Nucleus accumbens (tissue), 56 donors: ENCODE measurements at places on chromosomes 16 and 17.
A peak's percentile ranks its signal among the peaks of the same experiment; 100 is the strongest.

GRCh38 chr16:78490431-78490830 is 391.0 kb downstream of the WWOX start:
- DNase-seq = no peak

DNA sequence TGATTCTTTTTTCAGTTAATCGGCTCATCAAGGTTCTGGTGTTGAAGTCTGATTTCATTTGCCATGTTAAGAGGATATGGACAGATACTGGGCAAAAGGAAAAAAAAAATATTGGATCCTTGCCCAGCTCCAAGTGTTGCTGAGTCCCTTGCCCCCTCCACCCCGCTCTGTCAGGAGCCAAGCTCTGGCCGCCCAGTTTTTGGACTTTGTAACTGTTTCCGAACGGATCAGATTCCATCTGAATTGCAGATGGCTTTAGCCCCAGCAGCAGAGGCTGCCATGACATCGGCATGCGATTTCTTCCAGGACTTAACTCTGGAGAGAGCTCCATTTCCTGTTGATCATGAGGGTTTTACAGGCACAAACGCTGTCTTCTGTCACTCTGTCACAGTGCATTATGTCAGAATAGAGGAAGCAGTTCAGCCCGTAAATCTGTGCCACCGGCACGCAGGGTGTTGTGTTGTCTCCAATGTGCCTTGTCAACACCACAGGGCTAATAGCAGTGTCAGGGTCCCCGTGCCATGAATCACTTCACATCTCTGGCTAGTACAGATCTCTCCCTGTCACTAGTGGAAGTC is 615.6 kb downstream of the MAF start:
- no peak for DNase-seq

GRCh38 chr16:13429416-13429815 is 490.5 kb upstream of the ERCC4 start:
- DNase-seq = no peak

- DNase-seq = no peak
Observed at GRCh38 chr16:55628306-55628968, 27.4 kb upstream of the SLC6A2 start.

GRCh38 chr16:87562201-87562600 is 40.1 kb upstream of the JPH3 start:
- DNase-seq = no peak

DNA sequence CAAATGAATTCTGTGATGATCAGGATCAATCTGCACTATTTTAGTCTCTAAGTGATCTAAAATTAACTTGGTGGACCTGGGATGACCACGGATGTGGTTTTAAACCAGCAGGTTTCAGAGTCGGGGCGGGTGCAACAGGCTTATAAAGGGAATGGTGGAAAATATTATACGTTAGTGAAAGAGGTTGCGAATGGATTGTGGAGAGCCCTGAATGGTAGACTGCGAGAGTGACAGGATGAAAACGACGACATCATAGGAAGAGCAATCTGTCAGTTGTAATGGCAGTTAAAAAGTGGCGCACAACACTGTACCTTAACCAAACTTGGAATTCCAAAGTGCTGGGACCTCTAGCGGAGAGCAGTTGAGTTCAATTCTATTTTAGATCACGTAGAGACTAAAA is 1.2 kb upstream of the CYB5B start:
- no peak for DNase-seq

- DNase-seq = no peak
Observed at GRCh38 chr16:2822496-2822895, 5.5 kb downstream of the PRSS21 start.

GRCh38 chr16:1762196-1762878 is 9.0 kb downstream of the NME3 start:
- no peak for DNase-seq

- no peak for DNase-seq
Observed at GRCh38 chr17:13031718-13032350, 14.0 kb upstream of the ELAC2 start.

- DNase-seq = peak; percentile 30
Observed at GRCh38 chr17:30291543-30292285, at the start of gene BLMH. TSS of gene BLMH (minus strand) at chr17:30291944. CDS start at chr17:30291819, 125 bp downstream.

- DNase-seq = peak; percentile 74
Observed at GRCh38 chr17:77429969-77430752, 289.4 kb downstream of the SEC14L1 start.

DNA sequence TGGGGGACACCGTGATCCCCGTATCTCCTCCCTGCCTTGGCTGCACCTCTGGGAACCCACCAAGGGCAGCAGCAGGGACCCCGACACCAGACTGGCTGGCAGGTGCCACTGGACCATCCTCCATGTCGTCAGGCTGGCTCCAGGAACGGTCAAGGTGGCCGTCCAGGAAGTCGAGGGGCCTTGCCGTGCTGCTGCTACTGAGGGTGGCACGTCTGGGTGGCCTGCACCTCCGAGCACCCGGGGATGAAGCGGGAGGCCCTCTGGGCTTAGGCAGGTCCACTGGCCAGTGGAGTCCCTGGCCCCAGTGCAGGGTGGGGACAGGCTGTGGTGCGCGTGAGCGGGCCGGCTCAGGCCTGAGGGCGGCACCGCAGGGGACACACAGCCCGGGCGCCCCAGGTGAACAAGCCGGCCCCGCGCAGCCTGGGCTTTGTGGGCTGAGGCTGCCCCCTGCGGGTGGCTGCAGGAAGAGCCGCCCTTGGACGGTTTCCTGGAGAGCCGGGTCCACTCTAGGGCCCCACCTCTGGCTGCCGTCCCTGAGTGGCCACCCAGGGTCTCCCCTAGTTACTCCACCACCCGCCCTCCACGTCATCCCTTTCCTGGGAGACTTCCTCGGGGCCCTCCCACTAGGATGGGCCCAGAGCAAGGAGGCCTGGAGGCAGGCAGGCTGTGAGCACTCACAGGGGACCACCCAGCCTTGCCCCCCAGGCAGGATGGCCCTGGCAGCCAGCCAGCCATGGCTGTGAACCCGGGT is 42.8 kb upstream of the ZC3H18 start:
- peak; percentile 17 for DNase-seq

DNA sequence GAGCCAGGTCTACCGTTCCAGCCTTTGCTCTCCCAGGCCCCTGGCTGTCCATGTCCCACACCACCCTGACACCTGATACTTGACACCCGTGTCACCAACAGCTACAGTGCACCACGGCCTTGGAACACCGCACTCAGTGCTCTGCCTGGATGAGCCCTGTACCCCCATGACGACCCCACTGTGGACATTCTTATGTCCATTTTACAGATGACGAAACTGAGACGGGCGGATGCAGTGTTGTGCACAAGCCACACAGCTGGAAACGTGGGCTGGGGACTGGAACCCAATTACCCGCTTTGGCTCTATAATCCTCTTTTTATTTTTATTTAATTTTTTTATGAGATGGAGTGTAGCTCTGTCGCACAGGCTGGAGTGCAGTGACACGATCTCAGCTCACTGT is 83.6 kb upstream of the CBX4 start:
- DNase-seq = no peak

GRCh38 chr17:67374329-67375053 is 2.6 kb upstream of the PITPNC1 start:
- peak; percentile 60 for DNase-seq

- DNase-seq = no peak
Observed at GRCh38 chr16:89257281-89257731, 39.8 kb downstream of the ZNF778 start.
